Fibroblast of the aortic adventitia (primary cell): ENCODE measurements at places on chromosomes 7 and 10.

DNA sequence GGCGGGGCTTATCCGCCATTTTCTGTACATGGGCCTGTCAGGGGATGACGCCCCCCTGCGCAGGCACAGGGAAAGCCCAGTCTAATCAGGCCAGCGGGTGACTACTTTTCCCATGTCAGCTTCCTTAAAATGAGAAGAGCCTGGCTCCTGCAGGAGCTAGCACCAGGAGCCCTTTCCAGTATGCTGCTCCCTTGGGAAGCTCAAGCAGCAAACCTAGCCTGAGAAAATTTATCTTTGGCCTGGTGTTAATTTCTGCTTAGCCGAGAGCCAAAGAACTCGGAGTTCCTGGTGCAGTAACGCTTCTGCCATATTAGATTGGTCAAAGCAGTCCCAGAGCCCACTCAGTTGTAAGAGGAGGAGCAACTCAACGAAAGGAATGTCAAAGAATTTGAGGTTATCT is 239.0 kb upstream of the PHYHIPL start:
- no peak for DNase-seq

DNA sequence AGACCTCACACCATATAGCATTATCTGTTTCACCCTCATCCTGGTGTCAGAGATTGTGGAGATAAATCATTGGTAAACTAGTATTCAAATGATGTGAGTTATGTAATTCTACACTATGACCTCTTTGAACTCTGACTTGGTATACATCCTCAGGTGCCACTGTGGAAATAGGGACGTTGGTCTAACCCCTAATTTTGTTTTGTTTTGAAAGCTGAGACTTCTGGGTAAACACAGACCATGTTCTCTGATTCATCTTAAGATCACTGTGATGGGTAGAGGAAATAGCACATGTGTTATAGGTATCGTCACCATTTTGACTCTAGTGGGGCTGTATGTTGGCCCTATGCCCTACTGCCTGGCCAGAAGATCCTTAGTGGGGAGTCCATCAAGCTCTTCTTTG is 241.6 kb downstream of the CCDC7 start:
- DNase-seq, result no peak

DNA sequence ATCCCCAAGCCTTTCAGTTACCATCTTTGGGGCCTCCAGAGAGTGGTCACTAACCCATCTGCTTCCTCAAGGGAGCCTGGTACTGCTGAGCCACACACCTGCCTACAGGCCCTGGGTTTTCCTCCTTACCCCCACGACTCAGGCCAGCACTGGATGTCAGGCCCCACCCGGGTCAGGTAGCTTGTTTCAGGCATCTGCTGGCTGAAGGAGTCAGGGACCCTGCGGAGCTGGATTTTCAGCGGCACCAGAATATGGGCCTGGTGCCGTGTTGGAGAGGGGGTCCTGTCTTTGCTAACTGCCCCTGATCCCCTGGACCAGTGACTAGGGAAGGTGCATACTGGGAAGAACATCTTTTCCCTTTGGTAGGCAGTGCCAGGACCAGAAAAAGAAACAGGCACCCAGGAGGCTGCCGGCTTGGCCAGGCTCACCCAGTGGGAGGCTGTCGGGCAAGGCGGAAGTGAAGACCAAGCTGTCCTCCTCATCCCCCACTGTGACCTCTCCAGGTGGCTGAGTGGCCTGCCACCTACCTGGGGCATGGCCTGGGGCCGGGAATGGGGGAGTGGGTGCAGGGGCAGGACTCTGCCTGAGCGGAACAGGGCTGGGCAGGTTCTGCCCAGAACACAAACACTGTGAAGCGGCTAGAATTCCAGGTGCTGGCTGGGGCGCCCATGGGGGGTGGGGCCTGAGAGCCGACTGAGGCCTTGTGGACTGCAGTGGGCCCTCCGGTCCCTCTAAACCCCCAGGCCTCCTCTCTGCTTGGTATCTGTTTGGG is 12.4 kb upstream of the SAMD8 start:
- DNase-seq, result no peak

- no peak for DNase-seq
These were observed 99.6 kb downstream of the JAZF1 start for GRCh38 chr7:28081016-28081415.

DNA sequence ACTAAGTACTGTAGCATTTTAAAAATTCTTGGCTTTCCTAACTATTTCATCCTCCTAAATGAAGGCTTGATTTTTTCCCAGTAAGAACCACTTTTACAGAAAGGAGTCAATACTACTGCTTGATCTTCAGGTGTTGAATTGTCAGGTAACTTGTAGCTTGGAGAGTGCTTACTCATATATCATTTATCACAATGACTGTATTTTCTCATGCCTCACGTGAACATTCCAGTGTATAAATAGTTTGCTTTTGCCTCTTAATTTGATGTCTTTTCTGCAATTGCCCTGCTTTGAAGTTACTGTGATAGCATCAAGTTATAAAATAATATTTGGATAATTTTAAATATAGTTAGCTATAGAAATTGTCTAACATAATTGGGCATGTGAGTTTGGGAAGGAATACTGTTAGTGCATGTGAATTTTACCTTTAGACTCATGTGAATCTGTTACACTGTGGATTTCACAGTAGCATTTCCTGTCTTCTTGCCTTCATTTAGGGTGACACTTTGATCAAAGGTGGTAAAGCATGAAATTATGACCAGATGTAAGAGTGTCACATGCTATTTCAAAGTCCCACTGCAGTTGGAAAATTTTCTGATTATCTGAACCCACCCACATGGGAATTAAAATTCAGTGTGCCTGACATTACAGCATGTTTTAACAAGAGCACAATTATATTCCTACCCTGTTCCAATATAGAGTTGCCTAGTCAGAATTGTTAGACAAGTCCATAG is 962.8 kb downstream of the DNAJB9 start:
- no peak for DNase-seq

GRCh38 chr7:96330193-96330592 is 8.3 kb upstream of the SLC25A13 start:
- peak; percentile 7 for DNase-seq

- no peak for DNase-seq
These were observed 103.6 kb downstream of the CACNA2D1 start for GRCh38 chr7:82339958-82340357.

DNA sequence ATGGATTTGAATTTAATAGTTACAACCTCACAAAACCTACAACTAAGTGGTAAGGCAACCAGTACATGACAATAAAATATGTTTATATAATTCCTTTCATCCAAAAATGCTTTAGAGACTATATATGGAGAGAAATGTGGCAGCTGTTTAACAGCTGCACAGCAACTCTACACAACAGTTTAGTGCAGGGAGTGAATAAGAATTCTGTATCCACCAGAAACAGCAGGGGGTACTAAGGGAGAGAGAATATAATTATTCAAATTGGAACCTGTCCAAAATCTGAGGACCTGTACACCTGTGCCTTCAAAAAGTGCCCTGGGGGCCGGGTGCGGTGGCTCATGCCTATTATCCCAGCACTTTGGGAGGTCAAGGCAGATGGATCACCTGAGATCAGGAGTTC is 49.6 kb downstream of the POLL start:
- DNase-seq, result no peak

- no peak for DNase-seq
These were observed 5.1 kb upstream of the ADAMTS14 start for GRCh38 chr10:70666960-70667798.

GRCh38 chr10:58963723-58964124 is 212.7 kb upstream of the PHYHIPL start:
- DNase-seq, result no peak

GRCh38 chr7:2022021-2022409 is 210.7 kb downstream of the MAD1L1 start:
- no peak for DNase-seq
